Stimulated activated CD4-positive, alpha-beta T cell treated with anti-CD3 and anti-CD28 coated beads, Interleukin-15, amount 100 ng/mL, for 1 hour (primary cell): ENCODE measurements at places on chromosomes 13 and 19.
A peak's percentile ranks its signal among the peaks of the same experiment; 100 is the strongest.

- DNase-seq: no peak
These were observed 13.7 kb upstream of the SIGLEC10 start for GRCh38 chr19:51431124-51431523.

- DNase-seq: no peak
These were observed 411.0 kb downstream of the ZNF536 start for GRCh38 chr19:30783212-30783611.

- peak; percentile 8 for DNase-seq
These were observed 7.5 kb downstream of the ZNF610 start for GRCh38 chr19:52343548-52343947.

GRCh38 chr13:76086729-76087128, 450.6 kb downstream of the LMO7 start:
- DNase-seq: no peak

GRCh38 chr19:2334986-2335846, 6.7 kb downstream of the SPPL2B start:
- no peak for DNase-seq

- no peak for DNase-seq
These were observed 231.2 kb downstream of the NHLRC3 start for GRCh38 chr13:39269411-39269810.

GRCh38 chr13:50309318-50309717, 294.1 kb downstream of the KCNRG start:
- DNase-seq: no peak

DNA sequence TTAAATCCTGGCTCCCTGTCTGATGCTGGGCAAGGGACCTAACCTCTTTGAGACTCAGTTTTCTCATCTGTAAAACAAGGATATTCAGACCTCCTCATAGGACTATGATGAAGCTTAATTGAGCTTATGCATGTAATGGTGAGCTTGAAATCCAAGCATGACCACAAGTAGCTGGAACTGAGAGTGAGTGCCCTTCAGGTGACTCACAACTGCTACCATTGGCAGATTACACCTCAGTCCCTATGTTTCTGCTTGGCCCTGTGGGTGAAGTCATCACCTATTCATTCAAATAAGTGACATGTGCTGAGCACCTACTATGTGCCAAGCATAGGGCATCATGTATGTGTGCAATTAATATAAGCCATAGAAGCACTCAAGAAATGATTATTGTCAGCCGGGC, 25.7 kb downstream of the NOVA2 start:
- DNase-seq: no peak

DNA sequence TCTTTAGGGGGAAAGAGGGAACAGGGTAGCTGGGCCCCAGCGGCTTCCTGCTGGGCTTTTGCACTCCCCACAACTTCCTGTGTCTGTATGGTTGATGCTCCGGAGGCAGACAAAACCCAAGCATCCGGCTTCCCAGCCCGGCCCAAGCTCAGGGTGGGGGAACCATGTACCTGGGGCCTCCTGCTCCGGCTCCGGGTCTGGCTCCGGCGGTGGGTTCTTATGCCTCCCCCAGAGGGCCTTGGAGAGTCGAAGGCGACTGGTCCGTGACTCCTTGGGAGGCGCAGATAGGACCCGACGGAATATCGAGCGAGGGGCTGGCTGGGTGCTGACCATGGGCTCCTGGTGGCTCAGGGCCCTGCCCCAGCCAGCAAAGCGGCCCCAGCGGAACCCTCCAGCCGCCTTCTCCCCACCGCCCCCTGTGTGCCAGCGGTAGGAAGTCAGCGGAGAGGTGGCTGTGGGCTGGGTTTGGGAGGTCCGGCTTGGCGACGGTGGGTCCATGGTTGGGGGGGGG, 428 bp downstream of the RASAL3 start:
- DNase-seq: peak; percentile 65

DNA sequence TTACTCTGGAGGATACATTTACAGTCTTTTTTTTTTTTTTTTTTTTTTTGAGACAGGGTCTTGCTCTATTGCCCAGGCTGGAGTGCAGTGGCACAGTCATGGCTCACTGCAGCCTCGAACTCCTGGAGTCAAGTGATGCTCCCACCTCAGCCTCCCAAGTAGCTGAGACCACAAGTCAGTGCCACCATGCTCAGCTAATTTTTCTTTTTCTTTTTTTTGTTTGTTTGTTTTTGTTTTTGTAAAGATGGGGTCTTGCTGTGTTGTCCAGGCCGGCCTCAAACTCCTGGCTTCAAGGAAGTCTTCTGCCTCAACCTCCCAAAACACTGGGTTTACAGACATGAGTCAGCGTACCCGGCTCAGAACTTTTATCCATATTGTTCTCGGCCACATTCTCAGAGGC, 64.5 kb downstream of the INSR start:
- no peak for DNase-seq

DNA sequence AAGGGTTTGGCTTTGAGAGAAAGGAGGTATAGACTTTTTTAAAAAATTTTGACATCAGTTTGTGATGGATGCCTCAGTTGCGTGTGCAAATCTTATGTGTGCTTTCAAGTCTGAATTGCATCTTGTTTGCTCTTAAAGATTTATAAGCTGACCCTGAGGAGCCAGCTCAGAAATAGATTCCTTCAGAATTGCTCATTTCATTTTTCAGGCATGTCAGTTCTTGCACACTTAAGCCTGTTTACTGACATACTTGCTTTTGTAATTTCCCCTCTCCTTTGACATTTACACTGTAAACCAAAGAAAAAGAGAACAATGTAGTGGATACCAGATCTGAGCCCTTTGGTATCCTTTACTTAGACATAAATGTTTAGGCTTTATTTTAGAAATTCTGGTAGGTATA, 87.6 kb downstream of the RNF17 start:
- DNase-seq: no peak

GRCh38 chr13:114132419-114133121, at the start of gene RASA3:
RASA3 (minus strand) TSS chr13:114132623; CDS start chr13:114132489, 134 bp downstream.
- no peak for DNase-seq

DNA sequence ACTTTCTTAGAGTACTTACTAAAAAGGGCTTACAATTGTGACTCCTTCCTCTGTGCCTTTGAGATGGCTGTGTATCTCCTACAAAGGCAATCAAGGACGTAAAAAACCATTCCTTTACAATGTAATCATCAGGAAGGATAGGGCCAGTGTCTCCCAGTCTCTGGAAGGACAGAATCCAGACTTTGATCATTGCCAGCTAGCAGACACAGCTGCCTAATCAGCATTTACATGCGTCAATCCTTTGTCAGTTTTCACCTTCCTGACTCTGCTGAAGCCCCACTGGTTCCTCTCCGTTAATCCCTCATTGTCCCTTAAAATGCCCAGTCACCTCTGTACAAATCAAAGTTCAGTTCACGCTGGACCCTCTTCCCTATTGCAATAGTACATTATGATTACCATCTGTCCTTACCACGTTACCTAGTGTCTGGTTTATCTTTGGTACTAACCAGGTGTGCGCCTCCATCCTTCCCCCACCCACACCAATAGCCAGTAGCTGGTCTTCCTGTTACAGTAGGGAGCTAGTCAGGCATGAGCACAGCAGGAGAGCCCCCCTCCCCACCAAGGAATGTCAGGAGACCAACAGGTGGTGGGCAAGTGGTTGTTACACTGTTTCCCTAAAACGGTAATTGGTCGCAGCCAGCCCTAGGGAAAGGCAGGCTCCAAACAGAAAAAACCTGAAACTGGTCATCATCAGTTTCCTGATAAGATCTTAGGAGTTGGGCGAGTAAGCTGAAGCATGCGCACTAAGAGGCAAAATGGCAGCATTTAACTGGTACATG, 49.7 kb downstream of the TGDS start:
- no peak for DNase-seq

DNA sequence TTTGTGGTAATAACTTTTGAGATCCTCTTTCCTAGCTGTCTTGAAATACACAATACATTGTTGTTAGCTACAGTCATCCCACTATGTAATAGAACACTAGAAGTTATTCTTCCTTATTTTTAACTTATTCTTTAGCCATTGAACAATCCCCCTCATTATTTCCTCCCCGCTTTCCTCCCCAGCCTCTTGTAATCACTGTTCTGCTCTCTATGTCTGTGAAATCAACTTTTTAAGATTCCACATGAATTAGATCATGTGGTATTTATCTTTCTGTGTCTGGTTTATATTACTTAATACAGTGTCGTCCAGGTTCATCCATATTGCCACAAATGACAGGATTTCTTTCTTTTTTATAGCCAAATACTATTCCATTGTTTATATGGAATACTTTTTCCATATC, 72.9 kb downstream of the SLC10A2 start:
- no peak for DNase-seq

- no peak for DNase-seq
These were observed 103.0 kb downstream of the KL start for GRCh38 chr13:33119022-33119781.

- no peak for DNase-seq
These were observed 1.7 kb downstream of the FAM174C start for GRCh38 chr19:1277061-1277460.

DNA sequence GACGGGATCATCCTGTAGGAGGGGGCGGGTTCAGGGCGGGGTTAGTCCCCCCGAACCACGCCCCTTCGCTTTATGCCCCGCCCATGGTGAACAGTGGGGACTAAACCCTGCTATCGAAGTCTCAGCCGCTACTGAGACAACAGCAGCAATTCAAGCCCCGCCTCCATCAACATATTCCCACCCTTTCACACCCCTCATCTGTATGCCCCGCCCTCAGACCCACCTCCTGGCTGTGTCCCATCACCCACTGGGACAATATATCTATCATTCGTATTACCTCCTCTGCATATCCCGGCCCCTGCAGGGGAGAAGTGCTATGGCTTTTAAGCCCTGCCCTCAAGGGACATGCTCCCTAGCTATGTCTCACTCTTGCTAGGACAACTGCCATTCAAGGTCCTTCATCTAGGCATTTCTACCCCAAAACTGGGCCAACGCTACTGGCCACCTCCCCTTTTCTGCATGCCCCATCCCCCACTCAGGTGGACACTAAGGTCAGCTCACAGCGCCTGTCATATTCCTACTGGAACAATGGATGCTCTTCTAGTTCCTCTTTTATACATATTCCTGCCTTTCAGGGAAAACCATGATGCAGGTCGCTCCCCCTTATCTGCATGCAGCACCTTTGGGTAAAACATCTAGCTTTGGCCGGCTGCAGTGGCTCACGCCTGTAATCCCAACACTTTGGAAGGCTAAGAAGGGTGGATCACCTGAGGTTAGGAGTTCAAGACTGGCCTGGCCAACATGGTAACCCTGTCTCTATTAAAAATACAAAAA, 11.9 kb downstream of the LRFN1 start:
- no peak for DNase-seq

DNA sequence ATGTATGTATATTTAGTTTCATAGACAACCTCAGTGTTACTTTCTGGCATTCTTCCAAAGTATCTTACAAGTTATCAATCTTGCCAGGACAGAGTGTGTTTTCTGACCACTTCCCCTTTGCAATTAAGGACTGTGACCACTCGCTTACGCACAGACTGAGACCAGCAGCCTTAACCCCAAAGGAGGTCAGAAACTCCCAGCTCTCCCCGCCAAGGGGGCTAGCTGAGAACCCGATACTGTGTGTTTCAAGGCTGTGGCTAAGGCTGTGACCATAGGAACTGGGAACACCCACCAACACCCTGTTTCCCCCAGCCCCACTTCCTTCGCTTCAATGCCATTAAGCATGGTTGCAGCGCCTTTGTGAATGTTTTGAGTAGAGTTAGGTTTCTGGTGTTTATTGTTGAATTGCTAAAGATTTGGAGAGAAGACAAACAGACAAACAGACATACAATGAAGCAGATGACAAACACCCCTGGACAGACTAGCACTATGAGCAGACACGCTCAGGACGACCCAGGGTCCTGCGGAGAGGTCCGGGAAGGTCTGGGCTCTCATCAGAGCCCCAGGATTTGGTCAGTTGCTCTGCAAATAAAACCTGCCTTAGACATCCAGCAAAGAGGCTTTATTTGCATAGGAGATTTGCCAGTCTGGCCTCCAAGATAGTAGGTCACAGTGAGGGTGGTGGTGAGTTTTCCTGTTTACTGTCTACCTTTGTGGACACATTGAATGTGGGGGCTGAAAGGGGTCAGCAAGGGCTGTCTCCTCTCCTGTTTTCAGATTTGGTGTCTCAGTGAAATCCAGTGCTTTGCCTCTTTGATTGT, 25.0 kb upstream of the TNFSF11 start:
- DNase-seq: no peak

GRCh38 chr13:79448413-79448812, 32.5 kb upstream of the NDFIP2 start:
- DNase-seq: no peak

DNA sequence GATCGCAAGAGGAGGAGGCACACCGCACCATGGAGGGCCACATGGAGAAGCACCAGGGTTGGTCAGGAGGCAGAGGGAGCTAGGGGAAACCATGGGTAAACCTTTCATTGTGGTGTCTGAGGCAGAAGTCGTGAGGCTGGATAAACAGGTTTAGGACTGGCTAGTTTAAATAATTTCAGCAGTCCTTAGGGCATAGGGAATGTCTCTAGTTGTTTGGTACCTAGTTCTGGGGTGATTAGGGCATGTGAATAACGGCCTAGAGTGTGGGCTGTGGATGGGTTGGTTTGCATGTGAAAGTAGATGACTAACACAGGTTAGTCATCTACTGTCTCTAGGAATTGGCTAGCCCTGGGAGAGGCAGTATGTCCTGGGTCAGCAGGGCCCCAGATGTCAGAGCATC, 102.3 kb downstream of the STOML3 start:
- no peak for DNase-seq

DNA sequence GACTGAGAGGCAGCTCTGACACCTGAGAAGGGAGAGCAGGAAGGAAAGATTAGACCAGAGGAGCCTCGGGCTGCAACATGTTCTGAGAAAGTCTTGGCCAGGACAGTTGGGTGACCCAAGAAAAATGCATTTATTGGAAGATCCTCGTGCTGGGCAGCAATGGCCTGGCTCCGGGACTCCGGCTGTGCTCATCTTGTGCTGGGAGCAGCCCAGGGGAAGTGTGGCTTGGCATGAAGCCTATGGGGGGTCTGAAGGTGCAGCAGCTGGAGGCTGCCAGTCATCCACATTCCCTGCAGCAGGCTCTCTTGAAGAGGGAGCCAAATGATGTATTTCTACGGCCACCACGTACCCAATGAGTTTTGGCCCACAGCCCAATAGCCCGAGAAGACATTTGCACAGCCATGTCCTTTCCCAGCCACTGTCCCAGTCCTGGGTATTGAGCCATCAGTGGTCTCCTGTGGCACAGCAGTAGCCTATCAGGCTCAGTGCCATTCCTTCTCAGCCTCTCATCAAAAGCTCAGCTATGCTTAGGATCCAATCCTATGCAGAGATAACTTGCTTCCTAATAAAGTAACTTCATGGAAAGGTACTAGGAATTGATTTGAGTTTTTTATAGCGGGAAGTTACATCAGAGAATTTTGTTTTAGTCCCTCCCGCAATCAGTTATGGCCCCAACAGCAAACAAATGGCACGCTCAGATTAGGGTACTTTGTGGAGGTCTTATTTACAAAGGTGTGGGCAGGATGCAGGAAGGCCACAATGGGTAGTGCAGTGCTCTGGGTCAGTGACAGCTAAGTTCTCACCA, 76.0 kb upstream of the MEDAG start:
- DNase-seq: no peak
